Glomerular endothelial cell (primary cell): ENCODE measurements at places on chromosomes 6 and 20. TPM values are rescaled to one million over a fixed set of nuclear protein-coding genes. Genes with fewer than 3 reads are reported as not detected.

DNA sequence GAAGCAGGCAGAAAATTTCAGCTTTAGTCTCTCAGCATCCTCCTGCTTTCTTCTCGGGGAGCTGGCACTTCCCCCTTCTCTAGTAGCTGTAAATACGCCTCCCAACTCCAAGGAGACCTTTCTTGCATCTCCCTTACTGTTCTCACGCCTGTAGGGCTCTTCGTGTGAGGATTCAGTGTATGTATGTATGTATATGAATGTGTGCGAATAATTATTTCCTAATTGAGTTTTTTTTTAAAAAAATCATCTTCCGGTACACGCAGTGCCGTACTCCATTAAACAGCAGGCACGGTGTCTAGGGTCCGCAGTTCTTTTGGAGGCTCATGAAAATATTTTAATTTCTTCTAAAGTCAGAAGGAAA lies 85.4 kb downstream of the HFE start:
- no peak for DNase-seq

DNA sequence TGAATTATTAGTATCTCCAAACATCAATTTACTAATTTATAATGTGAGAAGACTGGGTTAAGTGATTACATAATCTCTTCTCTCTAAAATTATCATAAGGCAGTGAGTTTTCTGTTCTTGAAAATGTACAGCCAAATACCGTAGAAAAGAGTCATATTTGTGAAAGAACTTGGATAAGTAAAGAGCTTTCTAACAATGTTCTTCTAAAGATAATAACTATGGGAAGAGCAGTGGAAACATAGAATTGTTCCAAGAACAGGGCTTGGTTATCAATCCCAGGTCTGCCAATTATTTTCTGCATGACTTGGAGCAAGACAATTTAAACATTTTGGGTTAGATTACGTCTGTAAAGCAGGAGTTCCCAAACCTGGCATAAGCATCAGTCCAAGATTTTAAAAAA lies 198.1 kb upstream of the SGK1 start:
- DNase-seq: no peak

DNA sequence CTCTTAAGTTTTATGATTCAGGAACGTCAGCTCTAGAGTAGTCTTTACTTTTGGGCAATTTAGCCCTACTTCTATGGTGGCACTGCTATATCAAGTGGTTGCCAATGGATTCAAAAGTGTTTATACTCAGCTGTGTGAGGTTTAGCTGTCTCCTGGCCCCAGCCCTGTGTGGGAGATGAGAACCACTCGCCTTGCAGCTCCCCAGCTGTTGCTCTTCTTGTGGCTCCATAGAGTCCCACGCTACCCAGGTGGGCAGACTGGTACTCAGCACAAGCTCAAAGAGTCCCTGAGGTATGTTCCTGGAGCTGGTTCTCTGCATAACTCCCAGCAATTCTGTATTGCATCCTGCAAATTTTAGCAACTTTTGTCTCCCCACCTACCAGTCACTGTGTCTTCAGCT lies 59.6 kb downstream of the C6orf118 start:
- no peak for DNase-seq

GRCh38 chr20:41082306-41082705 lies 53.7 kb downstream of the TOP1 start:
- no peak for DNase-seq

GRCh38 chr6:52590152-52590891 lies 13.5 kb upstream of the TRAM2 start:
- no peak for DNase-seq

DNA sequence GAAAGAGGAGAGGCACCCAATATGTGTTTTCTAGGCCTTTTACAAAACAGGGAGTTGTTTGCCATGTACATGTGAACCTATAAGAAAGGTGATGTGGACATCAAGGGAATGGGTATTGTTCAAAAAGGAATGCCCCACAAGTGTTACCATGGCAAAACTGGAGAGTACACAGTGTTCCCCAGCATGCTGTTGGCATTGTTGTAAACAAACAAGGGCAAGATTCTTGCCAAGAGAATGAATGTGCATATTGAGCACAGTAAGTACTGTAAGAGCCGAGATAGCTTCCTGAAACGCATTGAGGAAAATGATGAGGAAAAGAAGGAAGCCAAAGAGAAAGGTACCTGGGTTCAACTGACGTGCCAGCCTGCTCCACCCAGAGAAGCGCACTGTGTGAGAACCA lies 13.1 kb downstream of the QRSL1 start:
- no peak for DNase-seq

TMEM244 gene
- total RNA-seq: not detected in 2 replicates

HCRTR2 gene
- not detected in 2 replicates for total RNA-seq

SLC35D3 gene
- total RNA-seq: not detected in 2 replicates

STMND1 gene
- not detected in 2 replicates for total RNA-seq
